ENCODE measurements at places on chromosomes 13 and 19. TPM values are rescaled to one million over a fixed set of nuclear protein-coding genes. Genes with fewer than 3 reads are reported as not detected.

GRCh38 chr19:44947041-44947581 is 1.3 kb downstream of the APOC2 start:
- H3K4me1 ChIP-seq, result no peaks in the 10 kb centered on the region
- no peak overlapping the region for H3K4me3 ChIP-seq
- H3K27me3 ChIP-seq, result no peaks in the 10 kb centered on the region
- H3K36me3 ChIP-seq, result no peaks in the 10 kb centered on the region
- no peak overlapping the region for H3K27ac ChIP-seq

DNA sequence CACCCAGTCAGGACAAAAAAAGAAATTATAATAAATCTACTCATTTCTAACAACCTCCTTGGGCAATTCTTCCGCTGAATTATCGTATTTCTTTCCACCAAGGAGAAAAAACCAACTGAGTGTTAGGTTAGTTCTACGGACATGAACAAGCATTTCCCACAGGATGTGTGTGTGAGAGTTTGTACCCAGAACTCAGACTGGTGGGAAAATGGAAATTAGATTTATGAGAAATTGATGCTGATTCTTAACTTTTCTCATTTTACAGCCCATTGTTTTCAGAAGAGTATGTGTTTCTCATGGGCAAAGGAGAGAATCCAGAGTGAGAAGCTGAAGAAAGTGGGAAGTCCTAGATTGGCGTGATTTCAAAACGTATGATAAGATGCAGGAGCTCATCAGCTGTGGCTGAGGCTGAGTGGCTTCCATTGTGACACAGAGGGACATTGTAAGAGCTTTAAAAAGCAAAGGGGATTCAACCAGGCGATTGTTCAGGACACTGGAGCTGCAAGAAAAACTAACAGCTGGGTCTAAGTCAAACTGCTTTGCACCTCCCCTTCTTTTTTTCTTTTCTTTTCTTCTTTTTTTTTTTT is 184.7 kb upstream of the ARGLU1 start:
- H3K36me3 ChIP-seq, result no peaks in the 10 kb centered on the region
- no peak for DNase-seq
- H3K4me1 ChIP-seq, result no peaks in the 10 kb centered on the region
- no peaks in the 10 kb centered on the region for H3K27me3 ChIP-seq

DNA sequence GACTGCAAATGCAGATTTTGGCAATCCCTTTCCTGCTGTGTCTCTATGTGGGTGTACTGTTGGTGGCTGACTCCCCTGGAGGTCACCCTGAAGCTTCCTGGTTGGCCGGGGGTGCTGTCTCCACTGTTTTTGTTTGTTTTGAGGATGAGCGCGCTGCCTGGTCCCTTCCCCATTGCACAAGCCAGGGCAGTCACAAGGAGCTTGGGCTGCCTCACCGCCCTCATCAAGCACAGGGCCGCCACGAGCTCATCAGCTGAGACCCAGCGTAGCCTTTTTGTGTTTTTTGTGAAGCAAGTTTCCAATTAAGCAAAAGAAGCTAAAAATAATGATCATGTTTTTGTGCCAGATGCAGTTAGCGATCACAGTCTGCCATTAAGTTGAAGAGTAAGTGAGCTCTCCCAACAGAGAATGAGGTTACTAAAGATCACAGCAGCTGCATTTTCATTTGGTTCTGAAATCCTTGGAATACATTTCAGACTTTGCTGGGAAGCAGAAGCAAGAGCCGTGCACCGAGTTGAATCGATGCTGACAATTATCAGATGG is 57.8 kb downstream of the GGACT start:
- no peaks in the 10 kb centered on the region for H3K4me1 ChIP-seq
- H3K27me3 ChIP-seq, result no peaks in the 10 kb centered on the region
- no peak for DNase-seq
- H3K36me3 ChIP-seq, result no peaks in the 10 kb centered on the region

DNA sequence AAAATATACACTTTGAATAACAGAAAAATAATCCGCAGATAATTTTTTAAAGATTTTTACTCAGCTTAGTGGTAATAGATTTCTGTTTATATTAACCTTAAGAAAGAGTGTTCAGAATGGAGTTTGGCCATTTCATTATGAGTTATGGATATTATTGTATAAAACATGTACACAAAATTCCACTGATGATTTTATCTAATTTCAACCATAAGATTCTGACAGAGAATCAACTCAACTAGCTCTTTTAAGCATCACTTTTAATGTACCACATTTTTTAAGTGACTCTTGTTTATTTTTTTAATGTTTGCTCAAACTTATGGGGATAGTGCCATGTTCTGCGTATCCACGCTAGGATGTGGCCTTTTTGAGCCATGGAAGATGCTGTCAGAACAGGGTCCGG is 75.7 kb downstream of the COL4A2 start:
- no peak overlapping the region for H3K27ac ChIP-seq
- no peak for DNase-seq
- no peak overlapping the region for H3K4me3 ChIP-seq
- H3K27me3 ChIP-seq, result no peaks in the 10 kb centered on the region
- H3K4me1 ChIP-seq, result no peaks in the 10 kb centered on the region

- peaks cover 24% of the 10 kb centered on the region for H3K4me1 ChIP-seq
- no peaks in the 10 kb centered on the region for H3K27me3 ChIP-seq
- H3K27ac ChIP-seq, result no peak overlapping the region
- no peak overlapping the region for H3K4me3 ChIP-seq
- no peaks in the 10 kb centered on the region for H3K36me3 ChIP-seq
Observed at GRCh38 chr13:97974773-97975172, 21.3 kb downstream of the IPO5 start.

DNA sequence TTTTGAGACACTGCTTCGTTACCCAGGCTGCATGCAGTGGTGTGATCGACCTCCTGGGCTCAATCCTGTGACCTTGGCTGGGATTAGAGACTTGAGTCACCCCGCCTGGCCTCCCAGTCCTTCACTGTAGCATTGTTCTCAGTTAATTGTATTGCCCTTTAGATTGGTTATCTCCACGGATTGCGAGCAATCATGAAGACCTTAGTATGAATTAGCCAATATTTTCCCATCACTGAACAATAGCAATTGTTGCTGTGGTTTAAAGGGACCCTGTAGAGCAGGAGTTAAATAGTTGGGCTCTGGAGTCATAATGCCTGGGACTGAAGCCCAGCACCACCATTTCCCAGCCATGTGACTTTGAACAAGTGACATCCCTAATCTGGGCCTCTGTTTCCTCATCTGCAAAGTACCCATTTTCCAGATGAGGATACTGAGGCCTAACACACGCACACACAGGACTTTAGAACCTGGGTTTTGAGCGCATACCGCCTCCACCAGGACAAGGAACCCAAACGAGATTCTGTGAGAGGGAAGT is 8.4 kb downstream of the PPP1R14A start:
- no peaks in the 10 kb centered on the region for H3K4me1 ChIP-seq
- no peak overlapping the region for H3K4me3 ChIP-seq
- DNase-seq, result no peak
- no peaks in the 10 kb centered on the region for H3K36me3 ChIP-seq
- no peak overlapping the region for H3K27ac ChIP-seq
- H3K27me3 ChIP-seq, result no peaks in the 10 kb centered on the region

DNA sequence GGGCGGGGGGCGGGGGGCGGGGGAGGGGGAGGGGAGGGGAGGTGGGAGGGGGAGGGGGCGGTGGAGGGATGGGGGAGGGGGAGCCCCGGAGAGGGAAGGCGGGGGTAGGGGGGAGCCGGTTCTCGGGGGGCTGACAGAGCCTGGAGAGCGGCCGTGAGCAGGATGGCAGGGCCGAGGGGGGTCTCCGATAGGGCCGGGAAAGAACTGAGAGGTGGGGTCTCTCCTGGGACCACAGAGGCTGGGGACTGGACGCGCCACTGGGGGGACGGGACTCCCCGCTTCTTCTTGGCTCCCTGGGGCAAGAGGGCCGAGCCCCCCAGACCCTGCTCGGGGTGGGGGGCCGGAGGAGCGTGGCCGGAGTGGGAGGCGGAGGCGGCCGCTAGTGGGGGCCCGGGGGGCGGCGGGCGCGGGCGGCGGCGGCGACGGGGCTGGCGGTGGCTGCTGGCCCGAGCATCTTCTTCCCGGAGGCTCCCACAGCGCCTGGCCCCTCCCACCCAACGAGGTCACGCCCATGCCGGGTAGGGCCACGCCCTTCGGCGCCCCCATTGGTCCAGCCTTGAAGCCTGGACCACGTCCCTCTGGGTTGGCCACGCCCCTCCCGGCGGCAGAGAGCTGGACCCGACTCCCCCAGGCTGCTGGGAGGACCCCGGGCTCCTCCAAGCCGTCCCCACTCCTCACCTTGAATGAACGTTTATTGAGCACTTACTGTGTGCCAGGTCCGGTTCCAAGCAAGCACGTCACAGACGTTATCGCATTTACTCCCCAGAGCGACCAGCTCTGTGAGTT is at the start of gene NOVA2:
TSS of gene NOVA2 (minus strand) at position 313 of the 786 bp plus-strand sequence. CDS start 514 bp downstream, outside the sequence.
- H3K27me3 ChIP-seq, result peaks cover 27% of the 10 kb centered on the region
- no peaks in the 10 kb centered on the region for H3K36me3 ChIP-seq

DNA sequence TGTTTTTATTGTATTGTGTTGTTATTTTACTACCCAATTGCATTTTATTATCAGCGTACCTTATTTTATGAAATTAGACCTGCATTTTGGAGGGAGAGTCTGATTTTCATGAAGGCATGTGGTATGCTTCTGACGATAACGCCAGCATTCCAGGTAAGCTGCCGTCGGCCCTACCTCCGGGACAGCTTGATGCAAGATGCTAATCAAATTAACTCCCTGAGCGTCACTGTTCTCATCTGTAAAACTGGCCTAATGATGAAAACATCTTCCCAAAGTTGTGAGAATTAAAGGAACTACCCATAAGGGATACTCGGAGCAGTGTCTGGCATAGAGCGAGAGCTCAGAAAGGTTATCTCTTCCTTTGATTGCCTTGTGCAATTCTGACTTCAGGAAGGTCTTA is 12.9 kb upstream of the LAIR2 start:
- no peak for DNase-seq
- no peaks in the 10 kb centered on the region for H3K36me3 ChIP-seq
- no peaks in the 10 kb centered on the region for H3K4me1 ChIP-seq
- H3K4me3 ChIP-seq, result no peak overlapping the region
- no peaks in the 10 kb centered on the region for H3K27me3 ChIP-seq
- H3K27ac ChIP-seq, result no peak overlapping the region

- H3K4me1 ChIP-seq, result peaks cover 12% of the 10 kb centered on the region
- no peak overlapping the region for H3K4me3 ChIP-seq
- no peaks in the 10 kb centered on the region for H3K36me3 ChIP-seq
- H3K27me3 ChIP-seq, result no peaks in the 10 kb centered on the region
Observed at GRCh38 chr13:42076309-42076713, 27.9 kb downstream of the DGKH start.

DNA sequence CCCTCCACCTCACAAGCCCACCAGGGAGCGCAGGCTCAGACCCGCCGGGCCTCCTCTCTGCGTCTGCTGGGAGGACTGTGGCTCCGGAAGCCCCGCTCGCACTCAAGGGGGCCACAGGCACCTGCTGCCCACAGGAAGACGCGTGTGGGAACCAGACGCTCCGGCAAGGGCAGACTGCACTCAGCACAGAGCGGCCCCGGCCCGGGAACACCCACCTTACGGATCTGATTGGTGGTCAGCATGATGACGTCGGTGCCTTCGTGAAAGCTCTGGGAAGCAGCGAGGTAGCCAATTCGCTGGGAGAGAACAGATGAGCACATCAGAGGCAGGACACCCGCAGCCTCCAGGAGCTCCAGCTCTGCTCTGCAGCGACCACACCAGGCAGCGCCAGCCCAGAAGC is 14.6 kb downstream of the AP3D1 start:
- H3K4me1 ChIP-seq, result peaks cover 5% of the 10 kb centered on the region
- H3K27me3 ChIP-seq, result no peaks in the 10 kb centered on the region
- no peak overlapping the region for H3K4me3 ChIP-seq

GRCh38 chr13:47478985-47479384 is 522.1 kb downstream of the SUCLA2 start:
- H3K4me3 ChIP-seq, result no peak overlapping the region
- no peak for DNase-seq
- H3K27me3 ChIP-seq, result no peaks in the 10 kb centered on the region
- no peaks in the 10 kb centered on the region for H3K4me1 ChIP-seq
- no peak overlapping the region for H3K27ac ChIP-seq
- H3K36me3 ChIP-seq, result no peaks in the 10 kb centered on the region

DNA sequence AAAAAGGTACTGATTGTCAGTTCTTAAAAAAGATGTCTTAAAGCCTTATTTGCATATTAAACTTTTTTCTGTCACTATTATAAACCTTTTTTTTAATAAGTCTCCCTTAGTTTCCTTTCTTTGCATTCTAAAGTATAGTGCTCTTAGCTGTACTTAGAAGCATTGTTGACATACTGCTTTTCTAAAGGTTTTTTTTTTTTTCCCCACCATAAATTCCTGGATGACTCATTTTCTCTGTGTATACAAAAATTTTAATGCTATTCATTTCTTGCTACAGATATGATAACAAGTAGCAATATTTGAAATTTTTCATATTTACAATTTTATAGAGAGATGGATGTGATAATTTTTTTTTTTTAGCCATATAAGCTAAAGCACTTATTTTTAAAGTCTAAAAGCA is 43.5 kb downstream of the METTL21C start:
- no peak overlapping the region for H3K4me3 ChIP-seq
- DNase-seq, result no peak
- H3K27ac ChIP-seq, result no peak overlapping the region
- H3K36me3 ChIP-seq, result peaks cover 42% of the 10 kb centered on the region

- H3K4me3 ChIP-seq, result no peak overlapping the region
- H3K4me1 ChIP-seq, result no peaks in the 10 kb centered on the region
- H3K36me3 ChIP-seq, result peaks cover 52% of the 10 kb centered on the region
- H3K27me3 ChIP-seq, result no peaks in the 10 kb centered on the region
- no peak overlapping the region for H3K27ac ChIP-seq
- DNase-seq, result no peak
Observed at GRCh38 chr19:43923875-43924274, 11.2 kb downstream of the ZNF45 start.

DNA sequence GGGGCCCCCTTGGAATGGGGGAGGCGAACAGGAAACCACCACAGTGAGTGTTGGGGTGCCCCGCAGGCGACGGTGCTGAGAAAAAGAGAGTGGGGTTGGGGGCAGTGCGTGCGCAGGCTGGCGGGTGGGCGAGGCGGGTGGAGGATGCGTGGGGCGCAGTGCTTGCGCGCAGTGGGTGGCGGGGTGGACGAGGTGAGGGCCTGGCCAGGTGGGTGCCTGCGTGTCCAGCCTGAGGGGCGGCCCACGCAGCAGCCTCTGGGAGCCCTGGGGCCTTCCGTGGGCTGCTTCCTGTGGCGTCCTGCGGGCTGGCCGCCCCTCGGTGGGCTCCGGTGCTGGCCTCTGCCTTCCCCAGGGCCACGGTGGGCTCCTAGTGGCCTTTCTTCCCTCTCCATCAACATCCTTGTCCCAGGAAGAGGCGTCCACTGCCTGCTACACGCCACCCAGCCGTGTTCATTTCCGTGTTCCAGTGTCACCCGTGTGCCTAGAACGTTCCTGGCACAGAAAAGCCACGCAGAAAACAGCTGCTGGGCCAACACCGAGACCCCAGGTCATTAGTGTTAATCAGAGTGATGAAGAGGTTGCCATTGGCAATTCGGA is 7.1 kb downstream of the ATP11A start:
- no peaks in the 10 kb centered on the region for H3K36me3 ChIP-seq
- no peak overlapping the region for H3K27ac ChIP-seq
- no peak overlapping the region for H3K4me3 ChIP-seq
- no peaks in the 10 kb centered on the region for H3K27me3 ChIP-seq
- peaks cover 22% of the 10 kb centered on the region for H3K4me1 ChIP-seq

- DNase-seq, result no peak
- H3K4me1 ChIP-seq, result no peaks in the 10 kb centered on the region
- H3K36me3 ChIP-seq, result no peaks in the 10 kb centered on the region
- no peak overlapping the region for H3K4me3 ChIP-seq
Observed at GRCh38 chr13:100128838-100129237, 39.9 kb downstream of the PCCA start.

The OR7A5 gene
- total RNA-seq, result not detected

The PSG7 gene
- total RNA-seq, result not detected

The LIM2 gene
- not detected for total RNA-seq

The PEX11G gene
- 0.73 TPM for total RNA-seq

The ATP4A gene
- not detected for total RNA-seq

The SWSAP1 gene
- total RNA-seq, result 4.8 TPM

The SRRM5 gene
- 0.99 TPM for total RNA-seq

The NANOS3 gene
- not detected for total RNA-seq

The CDC34 gene
- 44.4 TPM for total RNA-seq

The MEIOSIN gene
- not detected for total RNA-seq

The GRIN2D gene
- total RNA-seq, result 0.17 TPM

Measured in CD4-positive, alpha-beta memory T cell (primary cell).